Osteocyte (in vitro differentiated cells): ENCODE measurements at places on chromosomes 7 and 10. TPM values are rescaled to one million over a fixed set of nuclear protein-coding genes. Genes with fewer than 3 reads are reported as not detected.

The SPDYE2B gene
- not detected in 2 replicates for total RNA-seq

The VWC2 gene
- total RNA-seq, result not detected in 2 replicates

The NUTM2E gene
- total RNA-seq, result 0.76 and 0.89 TPM in 2 replicates

The TMEM213 gene
- not detected in 2 replicates for total RNA-seq

The TMEM139 gene
- total RNA-seq, result not detected in 2 replicates

The FOXP2 gene
- total RNA-seq, result 25.0 and 25.7 TPM in 2 replicates

The IKZF1 gene
- not detected in 2 replicates for total RNA-seq

The PNLIPRP3 gene
- total RNA-seq, result not detected in 2 replicates

The LIPF gene
- total RNA-seq, result not detected in 2 replicates
